ENCODE measurements at places on chromosomes 16 and 17.

- no peak overlapping the region for H3K27ac ChIP-seq
- no peaks in the 10 kb centered on the region for H3K4me1 ChIP-seq
Measured at GRCh38 chr16:49904348-49905062, 48.6 kb upstream of the ZNF423 start.

- H3K27me3 ChIP-seq, result peaks cover 8% of the 10 kb centered on the region
- no peak overlapping the region for H3K4me3 ChIP-seq
- no peaks in the 10 kb centered on the region for H3K36me3 ChIP-seq
- peaks cover 20% of the 10 kb centered on the region for H3K4me1 ChIP-seq
Measured at GRCh38 chr17:57864273-57864672, 14.4 kb upstream of the MRPS23 start.

DNA sequence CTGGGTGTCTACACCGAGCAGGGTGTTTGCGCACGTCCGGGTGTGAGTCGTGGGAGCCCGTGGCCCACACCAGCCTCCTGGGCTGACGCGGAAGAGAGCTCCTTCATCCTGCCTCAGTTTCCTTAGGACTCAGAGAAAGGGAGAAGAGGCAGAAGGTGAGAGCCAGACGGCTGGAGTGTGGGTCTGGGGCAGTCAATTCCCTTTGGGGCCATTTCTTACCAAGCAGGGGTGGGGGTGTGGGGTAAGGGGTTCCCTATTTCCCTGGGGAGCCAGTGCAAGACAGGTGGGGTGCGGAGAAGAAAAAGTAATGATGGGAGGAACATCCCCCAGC, 831 bp downstream of the CA7 start:
- peaks cover 32% of the 10 kb centered on the region for H3K27me3 ChIP-seq
- H3K4me3 ChIP-seq, result no peak overlapping the region
- H3K36me3 ChIP-seq, result no peaks in the 10 kb centered on the region

DNA sequence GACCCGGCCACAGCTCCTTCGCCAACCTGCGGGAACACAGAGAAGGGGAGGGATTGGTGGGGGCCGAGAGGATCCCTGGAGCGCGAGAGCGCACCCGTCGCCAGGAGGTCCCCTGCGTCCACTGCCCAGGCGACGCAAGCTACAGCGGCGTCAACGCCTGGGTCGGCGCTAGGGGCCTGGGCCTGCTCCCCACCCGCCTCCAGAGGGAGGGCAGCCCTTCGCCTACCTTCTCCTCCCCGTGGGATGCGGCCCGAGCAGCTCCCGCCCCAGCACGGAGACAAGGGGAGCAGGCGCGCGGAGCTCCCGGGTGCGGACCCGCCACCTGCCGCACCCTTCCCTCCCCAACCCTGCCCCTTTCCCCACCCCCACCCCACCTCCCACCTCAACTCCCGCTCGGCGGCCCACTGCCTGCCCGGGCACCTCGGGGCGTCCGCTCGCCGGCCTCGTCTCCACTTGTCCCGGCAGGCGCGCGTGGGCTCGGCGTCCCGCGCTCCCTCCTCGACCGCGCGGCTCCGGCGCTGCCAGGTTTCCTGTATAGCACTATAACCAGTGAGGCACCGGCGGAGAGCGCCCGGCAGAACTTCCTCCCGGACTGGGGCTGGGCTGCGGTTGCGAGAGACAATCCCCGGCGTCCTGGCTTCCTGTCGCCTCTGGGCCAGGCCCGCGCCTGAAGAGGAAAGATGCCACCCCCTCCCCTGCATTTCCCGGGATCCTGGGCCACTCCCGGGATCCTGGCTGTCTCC, 119.1 kb upstream of the SMURF2 start:
- no peak overlapping the region for H3K27ac ChIP-seq
- H3K27me3 ChIP-seq, result peaks cover 6% of the 10 kb centered on the region
- DNase-seq, result peak; percentile 75
- peaks cover 26% of the 10 kb centered on the region for H3K4me1 ChIP-seq
- H3K4me3 ChIP-seq, result peak overlapping the region; percentile 76

- H3K36me3 ChIP-seq, result peaks cover 34% of the 10 kb centered on the region
- peak; percentile 75 for DNase-seq
- no peaks in the 10 kb centered on the region for H3K27me3 ChIP-seq
- H3K4me1 ChIP-seq, result peaks cover 43% of the 10 kb centered on the region
- H3K4me3 ChIP-seq, result peak overlapping the region; percentile 93
- H3K27ac ChIP-seq, result peak overlapping the region; percentile 86
Measured at GRCh38 chr16:84617041-84617790, 662 bp downstream of the COTL1 start.

DNA sequence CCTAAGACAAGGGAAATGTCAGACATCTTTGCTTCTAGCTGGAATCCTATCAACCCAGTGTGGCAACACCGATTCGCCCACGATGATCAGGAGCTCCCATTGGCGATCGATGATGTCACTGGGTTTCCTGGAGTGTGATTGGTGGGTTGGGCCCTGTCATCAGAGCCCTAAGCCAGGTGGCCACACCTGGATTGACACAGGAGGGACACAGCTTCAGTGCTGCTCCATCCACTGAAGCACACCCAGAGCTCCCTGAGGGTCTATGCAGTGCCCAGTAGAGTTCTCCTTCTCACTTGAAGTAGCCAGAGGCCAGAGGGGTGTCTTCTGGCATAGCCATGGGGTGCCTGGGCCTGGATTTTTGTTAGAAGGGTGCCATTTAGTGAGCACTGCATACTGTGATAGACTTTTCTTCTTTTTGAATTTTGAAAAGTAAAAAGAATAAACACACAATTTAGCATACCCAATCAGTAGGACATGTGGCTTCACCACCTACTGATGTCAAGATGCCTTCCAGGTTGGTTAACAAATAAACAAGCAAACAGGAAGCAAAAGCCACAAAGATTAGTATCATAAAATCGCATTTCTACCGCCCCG, 77.6 kb downstream of the CMIP start:
- H3K27me3 ChIP-seq, result no peaks in the 10 kb centered on the region
- H3K27ac ChIP-seq, result no peak overlapping the region
- H3K36me3 ChIP-seq, result no peaks in the 10 kb centered on the region
- H3K4me3 ChIP-seq, result no peak overlapping the region
- peak; percentile 12 for DNase-seq

GRCh38 chr17:27489045-27489715, 32.9 kb downstream of the KSR1 start:
- H3K36me3 ChIP-seq, result peaks cover 14% of the 10 kb centered on the region
- peaks cover 7% of the 10 kb centered on the region for H3K4me1 ChIP-seq
- DNase-seq, result no peak
- no peaks in the 10 kb centered on the region for H3K27me3 ChIP-seq
- no peak overlapping the region for H3K4me3 ChIP-seq

GRCh38 chr17:80877729-80878303, 113.8 kb upstream of the CHMP6 start:
- peak overlapping the region; percentile 98 for H3K27ac ChIP-seq
- H3K36me3 ChIP-seq, result peaks cover 41% of the 10 kb centered on the region
- DNase-seq, result no peak

GRCh38 chr17:78925234-78925633, at the start of gene TIMP2:
Gene TIMP2, minus strand, starts transcription at chr17:78925387. Its CDS starts 299 bp downstream, at chr17:78925088.
- H3K36me3 ChIP-seq, result no peaks in the 10 kb centered on the region
- H3K4me3 ChIP-seq, result peak within 1 kb of the TSS; percentile 26
- H3K27me3 ChIP-seq, result peaks cover 17% of the 10 kb centered on the region
- H3K27ac ChIP-seq, result no peak within 1 kb of the TSS
- peak; percentile 74 for DNase-seq

DNA sequence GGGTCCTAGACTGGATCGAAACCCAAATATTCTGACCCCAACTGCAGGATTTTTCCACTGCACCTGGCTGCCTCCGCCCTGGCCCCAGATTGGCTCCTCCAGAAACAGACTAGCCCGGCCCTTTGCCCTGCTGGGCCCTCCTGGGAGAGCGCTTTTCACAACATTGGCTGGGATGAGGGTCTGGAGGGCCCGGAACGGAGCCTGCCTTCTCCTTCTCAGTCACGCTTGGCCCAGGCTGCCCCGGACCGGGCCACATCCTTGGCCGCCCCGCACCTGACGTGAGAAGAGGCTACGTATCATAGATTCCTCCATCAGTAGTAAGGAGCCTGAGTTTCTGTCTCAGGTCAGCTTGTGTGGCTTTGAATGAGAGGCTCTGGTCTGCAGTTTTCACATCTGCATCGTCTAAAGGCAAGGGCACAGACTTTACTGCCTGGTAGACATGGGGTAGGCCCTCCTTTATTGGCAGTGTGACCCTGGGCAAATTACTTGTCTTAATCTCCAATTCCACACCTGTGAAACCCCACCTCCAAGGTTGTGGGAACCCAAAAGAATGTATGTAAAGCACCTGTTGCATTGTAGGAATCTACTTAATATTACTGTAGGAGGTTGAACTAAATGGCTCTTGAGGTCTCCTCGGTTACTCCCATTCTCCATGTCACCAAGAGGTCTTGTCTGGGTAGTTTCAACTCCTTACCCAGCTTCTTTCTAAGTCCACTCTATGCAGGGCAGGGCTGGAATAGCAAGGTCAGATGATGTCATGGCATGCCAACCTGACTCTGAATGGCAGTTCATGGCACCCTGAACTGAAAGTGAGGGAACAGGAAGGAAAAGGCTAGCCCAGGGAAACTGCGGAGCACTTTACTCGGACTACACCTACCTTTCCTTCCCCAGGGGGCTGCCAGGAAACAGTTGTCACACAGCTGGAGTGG, 661 bp downstream of the LRRC3C start:
- H3K4me1 ChIP-seq, result peaks cover 45% of the 10 kb centered on the region
- peak; percentile 20 for DNase-seq
- H3K4me3 ChIP-seq, result peak overlapping the region; percentile 85
- H3K36me3 ChIP-seq, result peaks cover 7% of the 10 kb centered on the region

DNA sequence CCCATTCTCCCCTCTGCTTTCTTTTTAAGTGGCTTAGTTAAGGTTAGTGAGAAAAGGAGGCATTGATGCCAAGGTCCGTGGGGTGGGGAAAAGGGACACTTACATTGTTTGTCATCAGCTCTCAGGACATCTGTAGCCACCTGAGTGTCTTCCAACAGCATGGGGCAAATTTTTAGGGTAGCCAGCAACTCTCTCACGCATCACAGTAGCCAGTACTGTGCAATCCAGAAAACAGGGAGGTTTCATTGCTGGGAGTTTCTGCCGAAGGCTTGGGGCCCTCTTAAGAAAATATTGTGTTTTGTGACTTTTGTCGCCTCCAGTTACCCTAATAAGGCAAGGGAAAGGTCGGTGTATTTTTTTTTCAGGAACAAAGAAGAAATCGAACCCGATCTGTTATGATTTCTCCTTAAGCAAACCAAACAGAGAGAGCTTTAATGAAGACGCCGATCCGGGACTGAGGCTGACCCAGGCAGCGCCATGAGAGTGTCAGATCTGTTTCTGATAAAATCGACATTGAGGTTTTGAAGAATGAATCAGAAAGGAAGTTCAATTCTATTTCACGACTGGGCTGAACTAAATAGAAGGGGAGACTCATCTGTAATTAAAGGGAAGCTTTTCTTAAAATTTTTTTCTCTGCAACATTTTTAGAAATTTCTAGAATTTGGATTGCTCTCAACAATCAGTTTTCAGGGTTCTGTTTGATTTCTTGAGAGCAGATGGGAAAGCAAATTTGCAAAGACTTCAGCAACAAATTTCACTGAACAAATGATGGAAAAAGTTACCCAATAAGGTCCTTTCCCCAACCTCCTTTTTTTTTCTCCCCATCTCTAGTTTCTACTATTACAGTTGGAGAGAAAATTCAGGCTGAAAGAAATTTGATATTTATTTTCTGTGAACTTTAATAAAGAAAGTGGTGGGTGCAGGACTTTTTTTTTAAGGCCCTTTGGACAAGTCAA, 144.7 kb upstream of the IRX3 start:
- H3K4me3 ChIP-seq, result no peak overlapping the region
- peaks cover 22% of the 10 kb centered on the region for H3K27me3 ChIP-seq
- no peak overlapping the region for H3K27ac ChIP-seq
- H3K4me1 ChIP-seq, result no peaks in the 10 kb centered on the region

DNA sequence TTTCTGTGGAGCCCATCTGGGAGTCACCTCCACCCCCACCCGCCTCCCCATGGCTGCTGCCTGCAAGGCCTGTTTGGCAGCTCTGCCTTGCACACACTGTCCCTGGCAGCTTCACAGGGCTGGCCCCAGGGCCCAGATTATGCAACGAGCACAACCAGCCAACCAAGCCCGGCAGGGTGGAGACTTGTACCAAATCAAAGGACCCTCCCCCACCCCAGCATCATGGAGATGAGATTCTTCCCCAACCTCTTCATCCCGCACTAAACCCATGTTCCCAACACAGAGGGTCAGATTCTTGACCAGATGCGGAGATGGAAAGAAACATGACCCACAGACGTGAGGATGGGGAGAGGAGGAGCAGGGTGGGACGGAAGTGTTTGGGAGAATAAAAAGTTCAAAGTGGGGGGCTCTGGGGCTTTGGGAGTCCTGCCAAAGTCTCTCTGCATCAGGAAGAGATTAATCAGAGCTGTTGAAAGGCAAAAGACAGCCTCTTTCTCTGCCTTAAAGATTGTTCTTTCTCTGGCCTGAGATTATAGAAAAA, 3.8 kb downstream of the SMARCD2 start:
- peaks cover 24% of the 10 kb centered on the region for H3K36me3 ChIP-seq
- peak overlapping the region; percentile 75 for H3K27ac ChIP-seq
- H3K4me3 ChIP-seq, result peak overlapping the region; percentile 23
- no peaks in the 10 kb centered on the region for H3K27me3 ChIP-seq

- H3K36me3 ChIP-seq, result peaks cover 3% of the 10 kb centered on the region
- peak within 1 kb of the TSS; percentile 89 for H3K27ac ChIP-seq
- peak within 1 kb of the TSS; percentile 96 for H3K4me3 ChIP-seq
- peaks cover 53% of the 10 kb centered on the region for H3K4me1 ChIP-seq
- H3K27me3 ChIP-seq, result peaks cover 2% of the 10 kb centered on the region
Measured at GRCh38 chr16:80804526-80805383, at the start of gene CDYL2. Gene CDYL2, minus strand, starts transcription at chr16:80804598. Its CDS starts 425 bp downstream, at chr16:80804173.

GRCh38 chr17:19645734-19646201, 2.8 kb upstream of the ALDH3A2 start:
- H3K4me1 ChIP-seq, result peaks cover 37% of the 10 kb centered on the region
- H3K27me3 ChIP-seq, result peaks cover 2% of the 10 kb centered on the region
- peak; percentile 77 for DNase-seq
- no peak overlapping the region for H3K27ac ChIP-seq
- H3K36me3 ChIP-seq, result no peaks in the 10 kb centered on the region

DNA sequence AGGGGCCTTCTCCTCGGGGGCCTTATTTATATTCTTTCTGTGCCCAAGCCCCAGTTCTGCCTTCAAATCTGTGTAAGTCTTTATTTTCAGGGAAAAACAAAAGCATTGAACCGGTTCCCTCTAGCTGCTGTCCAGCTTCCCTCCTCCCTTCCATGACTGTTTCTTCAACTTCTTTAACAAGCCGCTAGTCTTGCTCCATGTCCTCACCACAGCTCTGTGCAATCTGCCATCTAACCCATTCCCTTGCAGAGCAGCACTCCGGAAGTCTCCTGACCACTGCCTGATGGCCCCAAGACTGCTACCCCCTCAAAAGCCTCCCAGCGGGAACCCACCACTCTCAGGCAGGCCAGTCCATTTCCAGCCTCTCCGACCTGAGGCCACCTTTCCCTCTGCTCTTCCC, 16.9 kb downstream of the EMC8 start:
- peaks cover 39% of the 10 kb centered on the region for H3K36me3 ChIP-seq
- peaks cover 3% of the 10 kb centered on the region for H3K4me1 ChIP-seq
- no peak overlapping the region for H3K27ac ChIP-seq
- no peak for DNase-seq

- no peaks in the 10 kb centered on the region for H3K27me3 ChIP-seq
- peak overlapping the region; percentile 72 for H3K27ac ChIP-seq
- DNase-seq, result peak; percentile 42
- H3K36me3 ChIP-seq, result peaks cover 10% of the 10 kb centered on the region
- peak overlapping the region; percentile 38 for H3K4me3 ChIP-seq
Measured at GRCh38 chr17:19771971-19772630, 24.0 kb upstream of the ALDH3A1 start.

DNA sequence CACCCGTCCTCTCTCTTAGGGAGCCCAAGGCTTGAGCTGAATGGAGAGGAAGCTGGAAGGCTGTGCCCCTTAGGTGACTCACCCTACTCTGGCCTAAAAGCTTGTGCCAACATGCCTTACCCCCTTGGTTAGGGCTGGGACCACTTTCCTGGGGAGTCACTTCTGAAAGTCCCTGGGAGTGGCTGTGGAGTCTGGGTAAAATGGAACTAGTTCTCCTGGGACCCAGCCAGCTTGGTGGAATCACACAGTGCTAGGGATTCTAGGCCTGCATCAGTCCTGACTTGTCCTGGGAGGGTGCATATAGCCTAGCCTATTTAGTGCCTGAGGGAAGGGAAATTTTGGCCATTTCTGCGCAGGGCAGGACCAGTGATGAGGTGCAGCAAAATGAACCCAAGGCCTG, 10.5 kb downstream of the MMP28 start:
- H3K4me3 ChIP-seq, result no peak overlapping the region

All from activated CD4-positive, alpha-beta memory T cell treated with anti-CD3 and anti-CD28 coated beads for 36 hours (primary cell).